ENCODE measurements at places on chromosomes 2 and 18.

- DNase-seq: no peak
Measured at GRCh38 chr2:185318271-185318724, 420.3 kb upstream of the FSIP2 start.

GRCh38 chr2:200223205-200223784 is 83.2 kb upstream of the SPATS2L start:
- DNase-seq: no peak

DNA sequence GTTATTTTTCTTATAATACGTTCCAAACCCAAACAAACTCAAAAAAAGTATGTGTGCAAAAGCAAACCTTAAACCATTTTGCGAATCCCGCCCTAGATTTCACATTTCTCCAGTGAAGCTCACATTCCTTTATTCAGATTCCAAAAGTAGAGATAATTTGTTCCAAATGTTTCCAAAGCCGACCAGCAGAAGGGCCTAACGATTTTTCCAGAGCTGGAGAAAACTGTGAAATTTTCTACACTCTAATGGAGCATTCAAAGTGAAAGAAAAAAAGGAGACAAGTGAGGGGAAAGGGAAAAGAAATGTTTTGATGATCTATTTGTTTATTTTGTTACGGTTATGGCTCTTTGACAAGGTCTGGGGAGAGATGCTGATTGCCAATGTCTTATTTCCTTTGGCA is 286.5 kb upstream of the SLC14A2 start:
- DNase-seq: no peak

GRCh38 chr2:61014763-61015162 is 2.8 kb upstream of the PEX13 start:
- DNase-seq: no peak

GRCh38 chr2:23654756-23655155 is 269.8 kb downstream of the KLHL29 start:
- no peak for DNase-seq

DNA sequence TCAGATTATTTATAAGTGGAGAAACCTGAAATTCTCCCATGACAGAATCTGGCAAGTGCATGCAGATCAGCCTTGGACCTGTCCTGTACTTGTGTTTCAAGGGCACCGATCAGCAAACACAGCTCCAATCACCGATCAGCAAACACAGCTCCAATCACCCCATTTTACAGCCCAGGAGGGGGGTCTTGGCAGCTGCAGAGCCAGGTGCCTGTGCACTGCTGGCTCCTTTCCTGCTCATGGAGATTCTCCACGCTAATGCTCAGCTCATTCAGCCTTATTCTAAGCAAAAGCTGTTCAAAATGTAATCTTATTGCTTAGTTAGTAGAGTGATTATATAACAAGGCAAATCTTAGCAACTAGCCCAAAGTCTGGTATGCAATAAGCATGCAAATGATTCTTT is 623.1 kb upstream of the HS6ST1 start:
- no peak for DNase-seq

- DNase-seq: no peak
Measured at GRCh38 chr2:237149425-237149824, 63.7 kb downstream of the COPS8 start.

DNA sequence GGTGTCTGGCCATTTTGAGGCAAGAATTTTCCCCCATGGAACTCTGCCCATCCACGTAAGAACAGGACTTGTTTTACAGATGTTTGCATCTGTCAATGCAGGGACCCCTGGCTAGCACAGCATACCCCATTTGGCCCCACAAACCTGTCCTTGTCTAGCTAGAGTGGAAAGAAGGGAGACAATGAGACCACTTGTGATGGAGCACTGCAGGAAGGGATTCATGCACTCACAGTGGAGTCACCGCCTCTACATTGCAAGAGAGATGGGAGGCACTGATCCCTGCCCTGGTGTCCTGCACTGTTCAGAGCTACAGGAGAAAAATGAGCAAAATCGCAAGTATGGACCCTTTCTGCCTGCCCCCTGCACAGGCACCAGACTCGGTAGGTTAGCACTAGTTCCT is 32.5 kb downstream of the NPAS2 start:
- no peak for DNase-seq

DNA sequence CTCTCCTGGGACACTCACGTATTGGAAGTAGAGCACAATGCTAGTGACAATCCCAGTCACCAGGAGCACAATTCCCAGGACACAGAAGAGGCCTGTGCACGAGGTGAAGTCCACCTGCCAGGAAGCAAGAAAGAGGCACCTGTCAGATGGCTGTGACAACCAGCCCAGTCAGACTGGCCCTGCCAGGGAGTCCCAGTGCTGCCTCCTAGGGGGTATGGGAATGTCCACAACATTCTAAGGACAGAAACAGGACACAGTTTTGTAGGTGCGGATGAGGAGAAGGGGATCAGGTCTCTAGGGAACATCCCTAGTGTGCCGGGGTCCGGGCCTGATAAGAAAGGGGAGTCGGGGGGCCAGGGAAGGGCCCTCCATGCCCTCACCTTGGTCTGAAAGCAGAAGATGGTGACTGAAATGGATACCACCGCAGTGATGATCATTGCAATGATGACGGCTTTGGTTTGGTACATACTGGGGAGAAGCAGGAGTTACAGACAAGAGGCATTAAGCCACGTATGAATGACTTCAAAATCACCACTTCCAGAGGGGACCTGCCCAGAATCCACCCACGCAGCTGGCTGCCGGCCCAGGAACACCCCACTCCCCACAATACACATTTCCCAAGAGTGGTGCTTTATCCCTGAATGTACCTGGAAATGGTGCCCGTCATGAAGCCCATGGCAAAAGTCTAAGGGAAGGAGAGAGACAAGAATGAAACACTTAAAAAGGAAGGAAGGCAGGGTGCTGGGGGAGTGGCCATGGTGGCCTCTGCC is 6.9 kb downstream of the PNKD start:
- no peak for DNase-seq

DNA sequence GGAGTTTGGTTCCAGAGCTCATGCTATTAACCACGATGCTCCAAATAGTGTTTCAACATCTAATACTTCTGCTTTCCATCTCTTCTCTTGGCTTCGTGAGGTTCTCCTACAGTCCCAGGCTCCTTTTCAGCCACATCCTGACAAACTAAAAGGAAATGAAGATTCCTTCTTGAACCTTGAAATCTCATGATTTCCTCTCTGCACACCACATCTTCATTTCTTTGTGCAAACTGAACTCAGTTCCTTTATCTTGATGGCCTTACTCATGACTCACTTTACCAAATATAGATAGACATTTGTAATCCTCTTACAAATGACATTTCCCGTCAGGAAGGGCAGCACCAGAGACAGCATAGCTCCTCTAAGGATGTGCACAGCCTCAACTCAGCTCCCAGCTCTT is 50.0 kb upstream of the ITGA4 start:
- DNase-seq: no peak

GRCh38 chr18:23986600-23987359 is 27.8 kb upstream of the TTC39C start:
- DNase-seq: no peak

GRCh38 chr2:183490914-183491313 is 366.7 kb downstream of the NUP35 start:
- DNase-seq: no peak

- no peak for DNase-seq
Measured at GRCh38 chr18:7568426-7568825, 1.3 kb downstream of the PTPRM start.

GRCh38 chr2:119487434-119488244 is 36.6 kb downstream of the SCTR start:
- no peak for DNase-seq

DNA sequence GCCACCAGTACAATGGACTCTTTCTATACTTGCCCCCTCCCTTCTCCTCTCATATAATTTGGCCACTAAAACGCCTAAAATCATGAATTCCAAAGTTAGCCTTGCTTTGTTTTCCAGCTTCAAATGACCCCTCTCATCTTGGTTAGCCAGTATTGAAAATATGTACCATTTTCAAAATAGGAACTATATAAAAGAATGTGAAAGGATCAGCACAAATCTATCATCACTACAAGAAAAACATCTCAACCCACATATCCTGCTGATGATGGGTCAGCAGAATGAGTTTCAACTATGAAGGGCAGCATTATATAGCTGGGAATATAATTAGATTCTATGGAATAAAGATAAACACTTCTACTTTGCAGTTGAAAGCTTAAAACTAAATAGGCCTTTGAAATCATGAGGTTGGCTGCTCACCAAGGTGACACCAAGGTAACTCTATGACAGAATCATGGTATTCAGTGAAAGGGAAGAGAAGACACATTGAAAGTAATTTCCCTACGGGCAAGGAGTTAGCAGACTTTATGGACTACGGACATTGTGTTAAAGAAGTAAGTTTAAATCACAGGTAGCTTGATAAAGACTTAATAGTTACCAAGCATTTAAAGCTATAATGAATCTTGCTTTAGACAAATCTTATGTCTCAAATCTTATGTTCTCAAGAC is 873.0 kb downstream of the CPS1 start:
- no peak for DNase-seq

GRCh38 chr18:59707306-59707705 is 10.1 kb upstream of the CCBE1 start:
- no peak for DNase-seq

DNA sequence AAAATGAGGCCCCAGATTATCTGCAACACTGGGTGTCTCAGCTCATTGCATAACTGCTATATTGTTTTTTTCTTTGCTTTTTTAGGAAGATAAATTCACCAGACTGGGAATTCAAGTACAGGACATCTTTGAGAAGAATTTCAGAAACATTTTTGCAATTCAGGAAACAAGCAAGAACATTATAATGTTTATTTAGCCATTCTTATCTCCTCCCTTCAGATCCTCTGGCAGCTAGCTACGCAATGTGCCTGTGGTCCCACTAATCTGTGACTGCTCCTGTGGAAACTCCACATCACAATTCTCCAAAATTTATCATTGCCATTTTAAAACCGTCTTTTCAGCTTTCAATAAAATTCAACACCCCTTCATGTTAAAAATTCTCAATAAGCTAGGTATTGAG is 126.8 kb downstream of the SP100 start:
- no peak for DNase-seq

- no peak for DNase-seq
Measured at GRCh38 chr2:238790126-238790832, 57.6 kb upstream of the TWIST2 start.

DNA sequence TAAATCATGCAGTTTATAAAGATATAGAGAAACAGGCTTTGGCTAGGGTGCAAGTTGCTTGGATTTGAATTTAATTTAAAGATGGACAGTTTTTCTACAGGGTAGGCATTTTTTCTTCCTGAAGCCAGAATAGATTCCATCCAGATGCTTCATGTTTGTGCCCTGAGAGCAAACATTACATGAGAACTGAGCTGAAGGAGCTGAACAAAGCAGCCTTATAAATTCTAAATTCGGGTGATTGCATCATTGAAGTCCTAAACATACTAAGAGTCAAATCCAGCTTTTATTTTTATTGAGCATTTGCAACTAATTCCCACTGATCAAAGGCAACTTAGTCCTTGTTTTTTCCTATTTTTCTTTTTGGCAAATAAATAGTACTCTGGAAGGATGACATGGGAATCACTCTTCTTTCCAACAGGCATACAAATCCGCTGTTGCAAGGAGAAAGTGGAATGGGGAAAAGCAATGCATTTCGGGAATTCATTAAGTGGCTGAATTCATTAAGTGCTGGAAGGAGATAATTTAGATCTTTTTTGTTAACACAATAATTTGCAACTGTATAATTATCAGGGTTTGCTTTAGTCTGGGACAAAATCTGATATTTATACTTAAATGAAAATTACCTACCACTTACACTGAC is 828.0 kb downstream of the SLC4A3 start:
- DNase-seq: no peak

GRCh38 chr2:229652796-229653195 is 61.6 kb downstream of the DNER start:
- DNase-seq: no peak

- no peak for DNase-seq
Measured at GRCh38 chr2:104531122-104531521, 322.8 kb upstream of the POU3F3 start.

DNA sequence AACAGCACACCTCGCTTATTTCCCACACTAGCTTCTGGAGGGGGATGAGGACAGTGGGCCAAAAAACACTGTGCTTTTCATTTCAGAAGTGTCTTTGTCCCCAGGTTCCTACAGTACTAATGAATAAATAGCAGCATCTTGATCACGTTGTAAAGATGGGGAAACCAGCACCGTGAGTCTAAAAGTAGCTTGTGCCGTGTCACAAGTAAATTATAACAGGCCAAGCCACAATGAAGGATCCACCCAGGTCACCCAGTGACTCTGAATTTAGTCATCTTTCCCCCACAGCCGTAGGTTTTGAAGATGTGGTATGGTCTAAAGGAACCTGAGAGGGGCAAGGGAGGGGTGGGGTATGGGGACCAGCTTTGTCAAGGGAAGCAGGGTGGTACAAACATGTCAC is 8.8 kb downstream of the FZD7 start:
- DNase-seq: no peak

DNA sequence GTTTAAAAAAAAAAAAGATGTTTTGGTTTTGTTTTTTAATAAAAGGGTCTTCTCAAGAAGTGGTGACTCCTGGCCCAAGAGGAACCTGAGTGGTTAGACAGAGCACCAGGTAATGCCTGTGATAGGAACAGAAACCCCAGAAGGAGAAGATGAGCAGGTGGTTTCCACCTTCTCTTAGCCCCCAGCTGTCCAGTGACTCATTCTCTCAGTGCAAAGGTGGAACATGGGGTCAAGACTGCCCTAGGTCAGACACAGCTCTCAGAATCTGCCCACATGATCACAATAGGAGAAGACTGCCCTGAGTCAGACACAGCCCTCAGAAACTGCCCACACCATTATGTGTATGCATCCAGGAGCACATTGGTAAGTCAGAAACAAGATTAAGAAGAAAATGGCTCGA is 61.8 kb downstream of the TBC1D8 start:
- DNase-seq: no peak

DNA sequence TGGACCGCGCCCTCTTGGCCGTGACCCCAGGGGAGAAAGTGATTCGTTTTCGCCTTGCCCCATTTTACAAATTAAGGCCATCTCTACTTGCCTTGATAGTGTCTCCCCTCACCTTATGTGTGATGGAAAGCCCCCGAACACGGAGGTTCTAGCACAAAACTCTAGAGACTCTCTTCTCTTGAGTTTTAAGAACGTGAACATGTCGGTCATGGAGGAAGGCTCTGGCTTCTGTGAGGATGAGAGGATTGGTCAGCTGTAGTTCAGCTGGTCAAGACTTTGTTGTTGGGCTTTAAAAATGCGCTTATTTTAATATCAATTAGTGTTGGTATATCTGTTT is 828 bp downstream of the DYNC1I2 start:
- DNase-seq: peak; percentile 1

GRCh38 chr18:23675236-23675635 is 12.5 kb upstream of the ANKRD29 start:
- no peak for DNase-seq

GRCh38 chr2:139685090-139685983 is 905.1 kb upstream of the NXPH2 start:
- DNase-seq: no peak

- DNase-seq: no peak
Measured at GRCh38 chr2:191929288-191929687, 82.4 kb upstream of the CAVIN2 start.

GRCh38 chr2:147939313-147939712 is 81.2 kb downstream of the ORC4 start:
- DNase-seq: no peak
